Hindlimb muscle (tissue), 1 donor: ENCODE measurements at places on chromosomes 6 and 20.

GRCh38 chr6:32940656-32941213 is at the start of gene HLA-DMB:
HLA-DMB (minus strand) TSS chr6:32941028; CDS start chr6:32940807, 221 bp downstream.
- DNase-seq: peak; percentile 67

DNA sequence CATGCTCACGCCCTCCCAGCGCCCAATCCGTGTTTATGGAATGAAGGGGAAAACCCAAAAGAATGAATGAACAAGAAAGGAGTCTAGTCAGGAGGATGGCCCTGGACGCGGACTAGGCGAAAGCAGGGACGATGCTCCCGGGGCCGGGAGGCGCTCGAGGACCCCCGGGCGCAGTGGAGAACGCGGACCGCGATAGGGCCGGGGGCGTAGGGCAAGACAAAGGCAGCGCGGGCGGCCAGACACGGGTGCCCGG is 758 bp downstream of the GCLC start:
- DNase-seq: no peak

DNA sequence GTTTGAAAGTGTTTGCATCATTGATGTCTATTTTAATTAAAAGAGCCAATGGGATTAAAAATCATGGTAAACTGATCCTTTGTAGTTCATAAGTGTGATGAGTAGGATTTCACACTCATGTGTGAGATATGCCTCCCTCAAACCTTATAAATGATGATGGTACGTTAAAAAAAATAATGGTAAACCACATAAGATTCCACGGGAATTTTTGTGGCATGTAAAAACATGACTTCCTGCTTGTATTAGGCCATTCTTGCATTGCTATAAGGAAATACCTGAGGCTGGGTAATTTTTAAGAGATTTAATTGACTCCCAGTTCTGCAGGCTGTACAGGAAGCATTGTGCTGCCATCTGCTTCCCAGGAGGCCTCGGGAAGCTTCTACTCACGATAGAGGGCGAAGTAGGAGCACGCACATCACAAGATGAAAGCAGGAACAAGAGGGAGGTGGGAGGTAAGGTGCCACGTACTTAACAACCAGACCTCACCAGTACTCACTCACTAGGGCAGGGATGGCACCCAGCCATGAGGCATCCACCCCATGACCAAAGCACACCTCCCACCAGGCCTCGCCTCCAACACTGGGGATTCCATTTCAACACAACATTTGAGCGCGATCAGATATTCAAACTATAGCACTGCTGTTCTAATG is 187.6 kb upstream of the QKI start:
- DNase-seq: no peak

DNA sequence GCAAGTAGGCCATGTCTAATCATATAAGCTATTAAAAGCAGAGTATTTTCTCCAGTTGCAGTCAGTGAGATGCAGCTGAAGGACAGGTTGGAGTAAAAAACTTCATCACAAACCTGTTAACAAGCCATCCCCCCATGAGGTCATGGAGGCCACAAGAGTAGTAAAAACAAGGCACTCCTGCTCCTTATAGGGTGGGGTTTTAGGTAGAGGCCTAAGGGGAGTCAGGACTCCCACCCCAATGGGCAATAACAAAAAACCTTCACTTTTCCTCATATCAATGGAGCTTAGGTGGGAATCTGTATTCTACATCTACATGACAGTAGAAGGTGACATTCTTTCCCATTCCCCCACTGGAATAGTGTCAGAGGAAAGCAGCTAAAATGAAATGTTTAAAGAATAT is 428.1 kb upstream of the KHDRBS2 start:
- DNase-seq: no peak

DNA sequence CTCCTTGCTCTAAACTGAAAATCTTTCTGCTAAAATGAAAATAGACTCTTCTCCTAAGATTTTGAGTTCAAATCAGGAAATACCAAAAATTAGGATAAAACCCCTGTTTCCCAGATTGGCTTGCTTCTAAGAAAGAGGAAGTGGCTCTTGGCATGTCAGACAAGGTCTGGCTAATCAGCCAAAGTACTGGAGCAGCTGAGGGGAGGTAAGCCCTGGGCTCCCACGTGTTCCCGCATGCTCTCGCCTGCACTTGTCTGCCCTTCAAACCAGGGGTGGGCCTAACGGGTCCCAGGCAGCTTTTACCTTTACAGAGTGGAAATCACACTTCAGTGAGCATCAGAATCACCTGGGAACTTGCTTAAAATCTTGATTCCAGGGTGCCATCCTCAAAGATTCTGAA is 43.2 kb upstream of the GABRR1 start:
- no peak for DNase-seq

DNA sequence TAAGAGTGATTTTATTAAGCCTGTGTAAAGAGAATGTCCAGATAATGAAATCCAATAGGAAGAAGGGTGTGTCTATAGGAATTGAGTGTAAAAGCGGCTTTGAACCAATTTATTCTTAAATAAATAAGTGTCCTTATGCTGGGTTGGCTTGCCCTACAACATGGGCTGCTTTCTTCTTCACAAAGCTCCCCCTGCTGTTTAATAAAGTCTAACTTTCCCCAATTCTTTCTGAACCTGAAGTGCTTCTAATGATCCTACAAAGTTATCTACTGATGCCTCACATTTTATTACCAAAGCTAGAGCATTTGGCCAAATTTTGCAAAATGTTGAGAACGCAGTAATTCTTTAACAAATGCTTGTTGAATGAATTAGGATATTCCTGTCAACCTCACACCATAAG is 36.3 kb upstream of the SIRT5 start:
- DNase-seq: peak; percentile 30

DNA sequence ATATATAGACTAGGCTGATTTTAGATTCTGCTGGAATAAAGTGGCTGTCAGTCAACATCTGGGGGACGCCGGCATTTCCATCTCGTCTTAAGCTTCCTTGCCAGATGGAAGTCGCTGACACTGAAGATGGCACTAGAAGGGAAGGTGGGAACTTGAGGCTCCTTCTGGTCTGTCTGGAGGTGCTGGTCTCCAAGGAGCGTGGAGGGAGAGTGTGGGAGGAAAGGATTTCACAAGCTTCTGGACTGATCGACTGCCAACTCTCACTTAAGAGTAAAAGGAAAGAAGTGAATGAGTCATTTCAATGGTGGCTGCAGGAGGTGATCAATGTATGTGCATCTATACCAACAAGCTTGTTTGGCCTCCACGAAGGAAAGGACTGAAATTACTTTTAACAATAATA is 40.4 kb downstream of the DUSP22 start:
- DNase-seq: no peak

- no peak for DNase-seq
Measured at GRCh38 chr6:21244897-21245470, 348.6 kb upstream of the SOX4 start.

GRCh38 chr6:4010689-4011090 is 68.2 kb downstream of the FAM217A start:
- DNase-seq: no peak

DNA sequence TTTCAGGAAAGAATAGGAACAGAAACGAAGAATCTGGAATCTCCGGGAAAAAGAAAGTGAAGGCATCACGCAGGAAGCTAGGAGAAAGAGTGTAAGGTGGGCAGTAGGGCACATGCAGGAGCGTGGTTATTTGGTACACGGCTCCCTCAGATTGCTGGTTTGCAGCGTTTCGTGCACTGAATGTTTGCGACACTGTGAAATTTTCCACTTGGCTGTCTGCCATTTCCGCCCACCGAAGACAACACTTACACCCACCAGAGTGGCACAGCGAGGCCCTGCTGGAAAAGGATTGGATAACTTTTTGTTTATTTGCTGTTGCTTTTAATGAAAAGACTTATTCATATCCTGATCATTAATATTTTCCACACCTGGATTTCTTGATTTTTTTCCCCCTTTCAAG is 248.3 kb downstream of the GMPR start:
- DNase-seq: no peak

DNA sequence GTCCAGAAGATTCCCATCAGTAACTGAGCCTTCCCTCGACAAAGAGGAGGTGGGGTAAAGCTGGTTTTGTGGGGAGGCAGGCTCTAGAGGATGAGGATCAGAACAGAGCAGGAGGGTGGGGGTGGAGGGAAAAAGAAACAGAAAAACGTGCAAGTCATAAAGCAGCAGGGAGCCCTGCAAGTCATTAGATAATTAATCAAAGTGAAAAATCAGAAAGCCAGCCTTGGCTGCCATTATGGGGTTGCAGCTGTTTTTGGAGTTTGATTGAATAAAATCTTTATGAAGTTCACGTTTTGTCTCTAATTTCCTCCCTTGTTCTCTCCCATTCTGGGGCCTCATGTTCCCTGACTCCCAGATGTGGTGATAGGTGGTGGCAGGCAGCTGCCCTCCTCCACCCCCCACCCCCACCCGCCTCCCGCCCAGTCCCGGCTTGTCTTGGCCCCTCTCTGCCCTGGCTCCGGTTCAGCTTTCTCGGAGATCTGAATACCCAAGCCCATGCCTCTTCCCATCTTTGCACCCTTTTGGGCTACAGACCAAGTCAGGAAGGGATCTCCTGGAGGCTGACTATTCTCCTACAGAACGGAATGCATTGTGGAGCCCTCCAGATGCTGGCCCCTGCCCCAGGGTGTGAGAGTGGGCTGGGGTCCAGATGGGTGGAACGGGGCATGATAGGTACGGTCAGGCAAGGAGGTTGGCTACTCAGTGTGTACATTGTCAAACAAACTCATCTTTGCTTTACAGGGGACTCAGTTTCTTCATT is 141.8 kb downstream of the CDC5L start:
- no peak for DNase-seq

GRCh38 chr6:145713773-145714172 is 21.5 kb downstream of the EPM2A start:
- DNase-seq: no peak

DNA sequence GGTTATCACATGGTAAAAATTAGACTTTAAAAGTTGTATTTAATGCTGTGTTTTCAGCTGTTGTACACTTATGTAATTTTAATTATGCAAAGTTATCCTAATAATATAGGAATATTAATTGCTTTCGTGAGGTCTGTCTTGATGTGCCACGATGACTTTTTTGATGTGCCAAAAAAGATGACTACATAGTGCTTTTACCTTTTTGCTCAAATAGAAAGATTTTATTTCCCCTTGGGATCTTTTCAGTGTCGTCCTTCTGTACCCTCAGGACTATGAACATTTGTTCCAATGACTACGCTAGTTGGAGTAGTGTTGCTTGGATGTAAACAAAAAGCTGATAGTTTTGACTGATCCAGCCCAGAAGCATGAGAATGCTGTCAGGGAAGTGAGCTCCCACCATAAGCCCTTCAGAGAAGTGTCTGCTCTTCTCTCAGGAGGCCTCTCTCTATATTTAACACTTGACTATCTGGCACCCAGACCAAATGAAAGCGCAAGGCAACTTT is 1.2 kb upstream of the CD164 start:
- no peak for DNase-seq

DNA sequence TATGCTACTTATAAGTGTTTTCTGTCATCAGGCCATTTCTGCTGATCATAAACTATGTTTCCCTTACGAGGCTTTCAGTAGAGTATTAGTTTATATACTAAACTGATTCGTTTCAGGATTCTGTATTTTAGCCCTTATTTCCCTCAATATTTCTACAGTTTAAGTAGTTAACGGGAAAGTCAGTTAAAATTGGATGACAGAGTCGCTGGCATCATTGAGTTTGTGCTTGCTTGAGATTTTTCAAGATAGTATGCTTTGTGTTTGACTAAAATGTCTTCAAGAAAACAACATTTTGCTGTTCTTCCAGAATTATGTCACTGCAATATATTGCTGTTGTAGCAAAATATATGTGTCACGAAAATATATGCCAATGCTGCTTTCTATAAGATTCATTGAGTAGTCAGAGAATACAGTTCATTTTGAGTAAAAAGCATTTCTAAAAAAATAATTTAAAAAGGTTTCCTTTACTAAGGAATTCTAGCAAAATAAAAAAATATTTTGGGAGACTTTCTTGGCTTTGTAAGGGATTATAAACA is 51.4 kb downstream of the NCOA7 start:
- DNase-seq: no peak

- no peak for DNase-seq
Measured at GRCh38 chr6:138129190-138129589, 22.0 kb upstream of the PERP start.

DNA sequence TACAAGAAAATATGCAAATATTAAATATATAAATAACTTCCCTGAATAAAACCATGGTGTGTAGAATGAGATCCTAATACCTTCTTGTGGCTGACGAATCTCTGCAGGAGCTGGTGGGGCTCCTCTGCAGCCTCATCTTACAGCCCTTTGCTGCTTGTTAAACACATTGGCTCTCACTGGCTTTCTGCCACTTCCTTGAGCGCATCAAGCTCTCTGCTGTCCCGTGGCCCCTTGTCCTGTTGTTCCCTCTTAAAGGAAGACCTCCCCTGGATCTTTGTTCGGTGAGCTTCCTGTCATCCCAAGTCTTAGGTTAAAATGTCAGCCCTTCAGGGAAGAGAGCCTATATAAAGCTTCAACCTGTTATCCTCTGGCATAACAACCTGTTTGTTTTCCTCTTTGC is 519.6 kb downstream of the DOK5 start:
- no peak for DNase-seq

GRCh38 chr6:3351105-3351676 is 92.4 kb downstream of the PSMG4 start:
- DNase-seq: no peak

- DNase-seq: no peak
Measured at GRCh38 chr20:46122071-46122470, 4.0 kb downstream of the CD40 start.

GRCh38 chr20:63082939-63083735 is 76.4 kb upstream of the BHLHE23 start:
- DNase-seq: no peak

- DNase-seq: no peak
Measured at GRCh38 chr20:10728873-10729670, 55.3 kb upstream of the JAG1 start.

DNA sequence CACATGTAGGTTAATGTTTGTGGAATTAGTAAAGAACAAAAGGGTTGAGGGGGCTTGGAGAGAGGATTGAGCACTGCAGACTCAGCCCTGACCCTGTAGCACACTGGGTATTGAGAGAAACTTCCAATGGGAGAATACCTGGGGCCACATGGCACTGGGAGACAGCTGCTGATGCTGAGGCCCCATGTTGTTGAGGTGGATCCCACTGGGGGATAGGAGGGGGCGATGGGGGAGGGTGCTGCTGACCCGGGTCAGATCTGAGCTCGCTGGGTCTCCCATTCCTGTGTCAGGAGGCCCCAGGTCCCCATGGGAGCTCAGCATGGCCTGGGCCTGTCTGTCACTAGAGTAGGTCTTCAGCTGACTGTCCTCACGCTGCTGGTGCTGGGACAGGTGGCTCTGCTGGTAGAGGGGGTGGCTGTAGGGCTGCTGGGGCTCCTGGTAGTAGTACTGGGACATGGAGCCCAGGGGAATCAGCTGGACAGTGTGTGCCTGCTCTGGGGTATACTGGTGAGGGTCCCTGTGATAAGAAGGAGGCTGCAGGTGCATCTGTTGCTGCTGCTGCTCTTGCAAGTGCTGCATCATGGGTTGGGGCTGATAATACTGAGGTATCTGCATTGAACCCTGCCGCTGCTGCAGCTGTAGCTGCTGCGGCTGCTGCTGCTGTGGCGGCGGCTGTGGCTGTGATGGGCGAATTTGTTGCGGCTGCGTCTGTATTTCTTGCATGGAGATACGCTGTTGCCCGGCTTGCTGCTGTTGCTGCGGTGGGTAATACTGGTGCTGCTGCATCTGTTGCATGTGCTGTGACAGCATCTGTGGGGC is 50.6 kb upstream of the MRPS10 start:
- DNase-seq: no peak

GRCh38 chr6:29626948-29627754 is 5.8 kb downstream of the GABBR1 start:
- DNase-seq: no peak
